Pulmonary artery endothelial cell (primary cell): ENCODE measurements at places on chromosomes 7 and 10. TPM values are rescaled to one million over a fixed set of nuclear protein-coding genes. Genes with fewer than 3 reads are reported as not detected.

The KCP gene
- 0.04 TPM in 1 of 2 replicates, not detected in the other for total RNA-seq

The AGR2 gene
- not detected in 2 replicates for total RNA-seq

The CREB5 gene
- 2.8 and 4.7 TPM in 2 replicates for total RNA-seq

The CYP3A5 gene
- not detected in 2 replicates for total RNA-seq
